ENCODE measurements at places on chromosomes 13 and 19. TPM values are rescaled to one million over a fixed set of nuclear protein-coding genes. Genes with fewer than 3 reads are reported as not detected.

The SIGLEC5 gene
- not detected for total RNA-seq

The PALM gene
- 5.1 TPM for total RNA-seq

The ZNF221 gene
- 3.3 TPM for total RNA-seq

The HRC gene
- not detected for total RNA-seq

The CYP4F2 gene
- 0.42 TPM for total RNA-seq

The PRTN3 gene
- not detected for total RNA-seq

The NDUFB7 gene
- 925 TPM for total RNA-seq

The CATSPERD gene
- not detected for total RNA-seq
